Ovary (tissue), 10 donors: ENCODE measurements at places on chromosomes 11 and 22.

DNA sequence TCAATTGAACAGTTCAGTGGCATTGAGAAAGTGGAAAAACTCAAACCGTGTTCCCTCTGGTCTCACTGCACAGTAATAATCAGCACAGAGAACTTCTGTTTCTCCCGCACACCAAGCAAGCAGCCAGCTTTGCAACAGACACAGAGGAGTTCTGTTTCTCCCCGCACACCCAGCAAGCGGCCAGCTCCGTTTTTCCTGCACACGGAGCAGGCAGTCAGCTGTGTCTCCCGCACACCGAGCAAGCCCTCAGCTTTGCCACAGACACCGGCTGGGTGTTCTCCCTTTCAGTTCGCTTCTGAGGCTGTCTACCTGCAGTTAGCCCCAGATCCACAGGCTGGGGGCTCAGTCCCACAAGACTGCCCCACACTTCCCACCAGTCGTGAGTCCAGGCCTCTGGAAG, 9.9 kb upstream of the TALDO1 start:
- no peak for DNase-seq

- peak; percentile 51 for DNase-seq
These were observed 530.6 kb downstream of the MN1 start for GRCh38 chr22:27270818-27271510.

GRCh38 chr22:45336971-45337431, 27.3 kb downstream of the FAM118A start:
- DNase-seq = peak; percentile 88

DNA sequence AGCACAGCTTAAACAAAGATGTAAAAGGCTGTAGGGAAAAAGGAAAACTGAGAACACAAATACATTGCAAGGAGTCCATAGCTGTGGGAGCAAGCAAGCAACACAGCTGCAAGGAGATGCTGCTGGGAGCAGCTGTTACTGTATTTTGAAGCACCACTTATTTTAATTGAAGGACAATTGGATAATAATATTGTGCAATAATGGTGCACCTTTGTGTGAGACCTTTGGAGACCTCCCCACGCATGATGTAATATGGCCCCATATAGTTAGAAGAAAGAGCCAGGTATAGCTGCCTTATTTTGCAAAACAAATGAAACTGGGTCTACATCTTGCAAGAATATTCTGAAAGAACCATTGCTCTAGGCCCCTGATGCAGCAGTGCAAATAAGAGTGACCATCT, 191.1 kb upstream of the KIRREL3 start:
- DNase-seq = no peak

DNA sequence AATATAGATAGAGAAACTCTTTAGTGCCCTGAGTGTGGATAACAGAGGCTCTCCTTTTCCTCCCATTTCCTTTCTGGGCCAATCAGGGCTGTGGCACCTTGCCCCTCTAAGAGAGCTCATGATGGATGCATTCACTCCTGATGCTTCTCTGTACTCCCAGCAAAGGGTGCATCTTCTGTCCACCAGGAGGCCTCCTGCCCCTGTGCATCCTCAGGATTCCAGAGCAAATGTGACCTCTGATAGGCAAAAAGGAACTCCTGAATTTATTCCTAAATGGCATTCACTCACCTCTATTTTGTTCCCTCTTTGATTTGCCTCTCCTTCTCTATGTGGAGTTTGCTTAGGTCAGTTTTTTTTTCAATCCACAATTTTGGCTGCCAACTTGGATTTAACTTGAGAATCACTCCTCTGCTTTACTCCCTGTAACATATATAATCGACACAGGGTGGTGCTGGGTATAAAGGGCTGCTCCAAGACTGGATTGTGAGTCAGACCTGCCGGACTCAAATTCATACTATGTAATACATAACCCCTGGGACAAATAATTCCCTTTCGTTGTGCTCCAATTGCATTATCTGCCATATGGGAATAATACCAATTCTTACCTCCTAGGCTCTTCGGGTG, 1.1 kb upstream of the MRGPRX4 start:
- no peak for DNase-seq

DNA sequence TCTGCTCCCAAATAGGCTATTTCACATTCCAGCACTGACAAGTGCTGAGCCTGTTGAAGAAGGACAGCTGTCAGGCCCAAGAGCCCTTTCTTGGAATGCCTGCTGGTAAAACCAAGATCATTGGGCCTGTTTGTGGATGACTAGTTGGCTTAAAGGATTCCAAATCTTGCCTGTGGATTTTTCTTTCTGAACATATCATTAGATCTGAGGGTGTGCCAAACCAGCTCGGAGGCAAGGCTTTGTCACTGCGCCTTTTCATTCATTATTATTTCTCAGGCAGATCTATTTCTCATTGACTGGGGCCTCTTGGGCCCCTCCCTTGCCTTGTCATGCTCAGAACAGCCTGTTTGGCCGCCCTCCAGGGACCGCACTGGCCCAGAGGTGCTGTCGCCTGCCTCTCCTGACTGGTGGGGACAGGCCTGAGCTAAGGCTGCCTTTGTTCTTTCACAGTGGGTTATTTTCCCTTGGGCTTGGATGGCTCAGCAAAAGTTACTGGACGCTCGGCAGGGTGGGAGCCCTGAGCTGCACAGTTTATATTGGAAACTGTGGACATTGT, 222.7 kb upstream of the SESN3 start:
- DNase-seq = no peak

GRCh38 chr11:64534950-64535349, 56.1 kb upstream of the SLC22A12 start:
- DNase-seq = no peak

DNA sequence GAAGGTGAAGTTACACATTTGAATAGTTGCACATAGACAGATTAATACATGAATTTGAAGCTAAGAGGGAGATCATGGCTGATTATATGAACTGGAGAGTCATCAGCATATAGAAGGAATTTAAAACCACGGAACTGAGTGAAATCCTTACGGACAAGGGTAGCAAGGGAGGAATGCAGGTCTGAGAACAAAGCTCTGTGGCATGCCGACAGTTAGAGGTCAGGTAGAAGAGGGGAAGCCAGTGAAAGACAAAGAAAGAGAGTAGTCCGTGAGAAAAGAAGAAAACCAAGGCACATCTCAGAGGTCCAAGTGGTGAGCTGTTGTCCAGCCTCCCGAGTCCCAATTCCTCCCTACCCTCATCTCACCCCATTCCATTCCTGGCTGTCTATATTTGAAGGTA, 11.8 kb upstream of the SYT9 start:
- no peak for DNase-seq

DNA sequence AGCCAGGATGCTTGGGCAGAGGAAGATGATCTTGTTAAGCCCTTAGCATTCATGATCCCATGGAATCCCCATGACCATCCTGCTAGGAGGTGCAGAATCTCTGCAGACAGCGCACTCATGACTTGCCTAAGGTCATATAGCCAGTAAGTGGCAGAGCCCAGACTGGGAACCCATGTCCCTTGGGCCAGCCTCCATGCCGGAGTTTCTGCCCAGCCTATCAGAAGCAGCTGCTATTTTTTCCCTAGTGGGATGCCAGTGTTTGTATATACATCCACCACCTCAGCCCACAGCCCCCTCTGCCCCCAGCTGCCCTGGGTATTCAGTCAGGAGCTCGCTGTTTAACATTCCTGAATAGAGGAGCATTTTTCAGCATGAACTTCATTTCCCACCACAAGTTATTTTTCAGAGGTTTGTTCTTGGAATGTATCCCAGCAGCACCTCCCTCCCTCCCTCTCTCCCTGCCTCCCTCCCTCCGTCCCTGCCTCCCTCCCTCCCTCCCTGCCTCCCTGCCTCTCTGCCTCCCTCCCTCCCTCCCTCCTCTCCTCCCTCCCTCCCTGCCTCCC, 34.4 kb upstream of the SUSD2 start:
- DNase-seq = peak; percentile 76

DNA sequence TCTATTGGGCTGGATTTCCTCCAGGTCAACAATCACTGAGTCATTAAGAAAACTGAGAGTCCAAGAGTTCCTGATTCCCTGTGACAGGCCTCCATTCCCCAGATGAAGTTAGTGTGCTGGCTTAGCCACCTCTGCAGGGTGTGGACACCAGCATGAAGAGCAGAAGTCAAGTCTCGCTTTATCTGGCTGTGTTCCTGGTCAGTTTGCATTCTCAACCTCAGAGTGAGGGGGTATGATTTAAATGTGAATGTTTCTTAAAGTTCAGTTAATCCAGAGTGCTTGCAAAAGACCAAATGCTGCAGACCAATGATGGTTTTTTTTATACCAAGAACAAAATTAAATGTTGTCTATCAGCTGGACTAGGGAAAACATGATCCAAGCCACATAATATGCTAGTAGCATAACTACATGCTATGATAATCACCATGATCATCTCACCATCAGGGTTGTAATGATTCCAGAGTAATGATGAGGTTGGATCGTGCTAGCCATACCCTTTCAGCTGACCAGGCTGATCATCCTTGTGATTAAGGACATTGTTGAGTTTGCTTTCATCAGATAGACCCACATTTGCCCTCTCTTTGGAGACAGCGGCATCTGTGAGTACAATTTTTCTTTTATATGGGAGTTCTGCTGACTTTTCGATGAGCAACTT, 145.8 kb upstream of the ARHGAP20 start:
- DNase-seq = no peak

DNA sequence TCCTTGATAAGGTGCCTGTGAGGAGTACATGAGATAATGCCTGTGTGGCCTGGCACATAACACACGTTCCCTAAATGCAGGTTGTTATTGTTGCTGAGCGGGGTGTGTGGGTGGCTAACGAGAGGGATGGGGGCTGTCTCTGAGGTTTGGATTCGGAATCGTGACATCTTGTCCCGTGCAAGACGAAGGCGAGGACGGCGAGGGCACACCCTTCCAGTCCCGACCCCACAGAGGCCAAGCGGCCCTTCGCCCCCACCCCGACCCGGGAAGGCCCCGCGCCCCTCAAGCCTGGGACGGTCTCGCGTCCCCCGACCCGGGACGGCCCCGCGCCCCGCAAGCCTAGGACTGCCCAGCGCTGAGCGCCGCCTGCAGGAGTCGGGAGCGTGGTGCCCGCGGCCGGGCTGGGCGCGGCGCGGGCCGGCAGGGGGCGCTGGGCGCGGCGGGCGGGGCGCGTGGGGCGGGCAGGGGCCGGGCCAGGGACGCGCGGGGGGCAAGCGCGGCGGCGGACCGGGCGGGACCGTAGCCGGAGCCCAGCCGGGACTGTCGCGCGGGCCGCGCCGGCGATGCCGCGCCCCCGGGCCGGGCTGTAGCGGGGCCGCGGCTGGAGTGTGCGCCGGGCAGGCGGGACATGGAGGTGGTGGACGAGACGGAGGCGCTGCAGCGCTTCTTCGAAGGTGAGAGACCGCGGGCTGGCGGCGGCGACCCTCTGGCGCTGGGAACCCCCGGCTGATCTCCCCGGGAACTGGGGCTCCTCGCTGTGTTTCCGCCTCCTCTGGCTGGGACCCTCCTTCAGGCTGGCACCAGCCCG, at the start of gene MYRF:
MYRF (plus strand) TSS at position 520 of the 808 bp plus-strand sequence; CDS start at position 629, 109 bp downstream.
- peak; percentile 62 for DNase-seq

- no peak for DNase-seq
These were observed 2.3 kb downstream of the MRGPRE start for GRCh38 chr11:3229673-3230630.

GRCh38 chr11:77211040-77211451, 83.0 kb downstream of the MYO7A start:
- peak; percentile 19 for DNase-seq

DNA sequence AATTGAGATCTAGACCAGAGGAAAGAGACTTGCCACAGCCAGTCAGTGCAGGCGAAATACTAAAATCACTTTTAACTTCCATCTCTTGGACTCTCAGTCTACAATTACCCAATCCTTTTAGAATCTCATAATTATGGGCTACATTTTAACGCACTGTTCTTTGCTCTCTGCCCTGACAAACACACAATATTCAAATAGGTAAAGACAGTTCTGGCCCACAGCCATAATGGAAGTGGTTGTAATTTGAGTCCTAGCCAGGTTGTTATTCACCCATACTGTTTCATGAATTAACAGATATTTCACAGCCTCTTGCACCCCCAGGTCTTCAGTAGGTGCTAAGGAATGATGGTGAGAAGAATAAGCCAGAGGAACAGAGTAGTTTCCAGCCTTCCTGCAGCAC, 830 bp downstream of the C11orf97 start:
- no peak for DNase-seq

DNA sequence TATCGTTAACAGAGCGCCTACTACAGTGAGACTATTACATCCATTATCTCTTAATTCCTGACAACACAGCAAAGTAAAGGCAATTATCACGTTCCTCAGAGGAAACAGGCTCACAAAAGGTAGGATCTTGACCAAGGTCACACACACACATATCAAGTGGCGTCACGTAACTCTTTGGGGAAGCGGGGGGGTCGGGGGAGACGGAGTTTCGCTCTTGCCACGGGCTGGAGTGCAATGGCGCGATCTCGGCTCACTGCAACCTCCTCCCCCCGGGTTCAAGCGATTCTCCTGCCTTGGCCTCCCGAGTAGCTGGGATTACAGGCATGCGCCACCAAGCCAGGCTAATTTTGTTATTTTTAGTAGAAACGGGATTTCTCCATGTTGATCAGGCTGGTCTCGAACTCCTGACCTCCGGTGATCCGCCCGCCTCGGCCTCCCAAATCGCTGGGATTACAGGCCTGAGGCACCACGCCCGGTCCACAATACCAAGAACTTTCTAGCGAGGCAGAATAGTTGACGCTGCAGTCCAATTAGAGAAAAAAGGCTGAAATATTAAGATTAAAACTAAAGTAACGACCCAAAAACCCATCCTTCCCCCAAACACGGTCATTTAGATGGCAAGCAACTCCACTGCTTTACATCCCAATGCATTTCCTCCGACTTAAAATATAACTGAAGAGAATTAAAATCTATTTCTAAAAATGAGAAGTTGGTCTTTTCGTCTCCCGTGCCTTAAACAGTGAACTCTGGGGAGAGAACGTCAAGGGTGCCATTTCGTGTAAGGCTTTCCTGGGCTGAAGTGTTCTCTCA, 1.2 kb downstream of the DDX17 start:
- DNase-seq = peak; percentile 54

GRCh38 chr11:111932611-111932950, 4.6 kb upstream of the DIXDC1 start:
- DNase-seq = no peak

DNA sequence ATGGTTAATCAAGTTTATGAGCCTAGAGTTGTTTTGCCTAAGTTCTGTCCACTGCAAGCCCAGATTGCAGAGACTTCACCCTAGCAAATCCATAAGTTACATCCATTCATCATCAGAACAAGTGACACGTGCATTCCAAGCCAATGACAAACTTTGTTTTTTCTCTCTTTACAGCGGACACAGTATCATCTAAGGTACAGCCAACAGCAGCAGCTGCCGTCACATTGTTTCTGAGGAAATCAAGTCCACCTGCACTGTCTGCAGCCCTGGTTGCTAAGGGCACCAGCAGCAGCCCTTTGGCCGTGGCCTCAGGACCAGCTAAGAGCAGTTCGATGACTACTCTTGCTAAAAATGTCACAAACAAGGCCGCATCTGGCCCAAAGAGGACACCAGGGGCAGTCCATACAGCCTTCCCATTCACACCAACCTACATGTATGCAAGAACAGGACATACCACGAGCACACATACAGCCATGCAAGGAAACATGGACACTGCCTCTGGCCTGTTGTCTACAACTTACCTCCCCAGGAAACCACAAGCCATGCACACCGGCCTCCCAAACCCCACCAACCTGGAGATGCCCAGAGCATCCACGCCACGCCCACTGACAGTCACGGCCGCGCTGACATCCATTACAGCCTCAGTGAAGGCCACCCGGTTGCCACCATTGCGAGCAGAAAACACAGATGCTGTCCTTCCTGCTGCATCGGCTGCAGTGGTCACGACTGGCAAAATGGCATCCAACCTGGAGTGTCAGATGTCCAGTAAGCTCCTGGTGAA, 155.8 kb downstream of the C11orf91 start:
- no peak for DNase-seq
